ENCODE measurements at places on chromosomes 3 and 15.

DNA sequence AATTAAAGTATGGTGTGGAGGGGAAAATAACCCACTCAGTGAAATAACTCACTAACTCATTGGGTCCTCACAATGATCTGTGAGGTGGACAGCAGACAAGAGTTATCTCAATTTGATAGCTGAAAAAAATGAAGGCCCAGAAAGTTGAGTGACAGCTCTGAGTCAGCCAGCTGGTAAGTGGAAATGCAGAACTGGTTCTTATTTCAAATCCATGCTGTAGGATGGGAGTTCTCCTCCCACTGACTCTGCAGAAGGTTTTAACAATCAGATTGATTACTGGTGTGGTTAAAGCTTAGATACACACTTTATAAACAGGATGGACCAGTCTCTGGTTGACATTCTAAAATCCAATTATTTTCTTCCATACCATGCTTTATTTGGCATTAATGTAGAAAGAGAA lies 87.0 kb upstream of the LMOD3 start:
- H3K27me3 ChIP-seq, result peaks cover 2% of the 10 kb centered on the region
- H3K27ac ChIP-seq, result no peak overlapping the region
- H3K4me3 ChIP-seq, result no peak overlapping the region
- H3K4me1 ChIP-seq, result no peaks in the 10 kb centered on the region

- no peak overlapping the region for H3K4me3 ChIP-seq
- no peak for DNase-seq
- H3K27ac ChIP-seq, result no peak overlapping the region
- H3K4me1 ChIP-seq, result peaks cover 4% of the 10 kb centered on the region
- H3K27me3 ChIP-seq, result peaks cover 5% of the 10 kb centered on the region
These were observed 4.5 kb downstream of the FAM107A start for GRCh38 chr3:58572634-58573230.

DNA sequence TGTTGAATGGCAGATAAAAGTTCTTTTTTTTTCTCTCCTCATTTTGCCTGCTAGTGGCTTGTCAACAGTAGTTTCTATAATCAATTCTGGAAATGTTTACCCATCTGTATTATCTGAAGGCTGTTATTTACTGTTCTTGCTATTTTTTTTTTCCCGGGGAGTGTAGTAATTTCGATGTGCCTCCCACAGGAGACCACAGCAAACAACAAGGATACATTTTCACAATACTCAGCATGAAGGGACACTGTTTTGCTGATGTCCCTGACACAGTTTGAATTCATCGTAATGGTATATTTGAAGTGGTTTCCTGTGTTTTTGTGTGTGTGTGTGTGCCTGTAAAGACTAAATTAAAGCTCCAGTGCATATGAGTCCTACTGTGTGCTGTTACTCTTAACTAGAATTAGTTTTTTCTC lies 92.1 kb upstream of the ICE2 start:
- no peak for DNase-seq
- peaks cover 11% of the 10 kb centered on the region for H3K4me1 ChIP-seq
- H3K4me3 ChIP-seq, result no peak overlapping the region
- no peak overlapping the region for H3K27ac ChIP-seq

GRCh38 chr3:64213962-64214379 lies 11.3 kb downstream of the PRICKLE2 start:
- H3K27ac ChIP-seq, result peak overlapping the region; percentile 20
- H3K27me3 ChIP-seq, result no peaks in the 10 kb centered on the region
- peaks cover 21% of the 10 kb centered on the region for H3K4me1 ChIP-seq
- H3K4me3 ChIP-seq, result no peak overlapping the region
- no peaks in the 10 kb centered on the region for H3K36me3 ChIP-seq

Measured in endothelial cell (in vitro differentiated cells).